ENCODE measurements at places on chromosomes 5 and 9.

GRCh38 chr9:70043689-70044489 lies at the start of gene MAMDC2:
TSS of gene MAMDC2 (plus strand) at chr9:70043848. CDS start at chr9:70044198, 350 bp downstream.
- DNase-seq = no peak

- DNase-seq = no peak
These were observed 23.2 kb downstream of the GLRX start for GRCh38 chr5:95799191-95799835.

GRCh38 chr5:170886210-170886894 lies 24.5 kb downstream of the RANBP17 start:
- no peak for DNase-seq

DNA sequence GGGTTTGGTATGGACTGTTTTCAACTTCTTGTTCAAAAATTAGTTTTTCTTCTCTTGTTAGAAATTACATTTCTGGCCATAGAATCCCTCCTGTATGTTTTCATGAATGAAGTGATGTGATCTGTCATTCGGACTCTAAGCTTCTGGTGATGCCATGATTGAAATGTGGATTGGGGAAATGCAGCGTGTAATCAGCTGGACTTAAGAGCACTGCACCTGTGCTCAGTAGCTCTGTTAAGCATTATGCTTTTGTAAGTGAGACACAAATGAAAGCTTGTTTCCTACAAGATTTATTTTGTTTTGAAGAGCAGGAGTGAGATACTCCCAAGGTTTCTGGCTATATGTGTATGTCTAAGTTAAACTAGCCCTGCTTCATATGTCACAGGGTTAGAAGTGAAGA lies 24.0 kb upstream of the FAM120AOS start:
- DNase-seq = no peak

- DNase-seq = no peak
These were observed 133.6 kb upstream of the CDH6 start for GRCh38 chr5:31059889-31060288.

DNA sequence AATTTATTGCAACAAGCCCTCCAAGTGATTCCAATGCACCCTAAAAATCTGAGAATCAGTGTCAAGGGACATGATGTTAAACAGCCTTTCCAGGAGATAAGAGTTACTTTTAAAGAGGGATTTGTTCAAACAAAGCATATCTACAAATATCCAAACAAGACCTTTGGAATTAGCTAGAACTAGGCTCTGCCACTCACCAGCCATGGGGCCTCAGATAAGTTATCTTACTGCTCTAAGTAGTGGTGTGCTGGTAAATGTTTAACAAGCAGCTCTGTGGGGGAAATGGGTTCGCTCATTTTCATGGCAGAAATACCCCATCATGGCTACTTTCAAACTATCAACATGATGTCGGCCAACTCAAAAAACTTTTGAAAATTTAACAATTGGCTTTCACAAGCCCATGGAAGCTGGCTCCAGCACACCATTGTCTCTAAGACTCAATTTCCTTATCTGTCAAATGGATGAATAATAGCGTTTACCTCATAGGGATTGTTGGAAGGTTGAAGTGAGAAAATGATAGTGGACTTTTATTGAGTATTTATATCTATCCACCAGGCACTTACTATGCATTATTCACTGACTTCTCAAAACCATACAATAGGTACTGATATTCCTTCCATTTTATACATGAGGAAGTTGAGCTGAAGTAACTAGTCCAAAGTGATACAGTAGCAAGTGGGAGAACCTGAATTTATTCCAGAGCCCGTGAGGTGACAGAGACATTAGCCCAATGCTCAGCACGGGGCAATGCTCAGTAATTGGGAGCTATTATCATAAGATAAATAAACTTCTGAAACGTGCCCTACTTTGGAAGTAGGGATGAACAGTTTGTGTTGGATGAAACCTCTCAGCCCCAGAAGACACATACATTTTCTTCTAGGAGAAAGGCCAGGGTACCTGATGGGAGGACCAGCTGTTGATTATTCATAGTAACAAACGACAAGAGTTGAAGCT lies 43.2 kb downstream of the SH3RF2 start:
- DNase-seq = no peak

DNA sequence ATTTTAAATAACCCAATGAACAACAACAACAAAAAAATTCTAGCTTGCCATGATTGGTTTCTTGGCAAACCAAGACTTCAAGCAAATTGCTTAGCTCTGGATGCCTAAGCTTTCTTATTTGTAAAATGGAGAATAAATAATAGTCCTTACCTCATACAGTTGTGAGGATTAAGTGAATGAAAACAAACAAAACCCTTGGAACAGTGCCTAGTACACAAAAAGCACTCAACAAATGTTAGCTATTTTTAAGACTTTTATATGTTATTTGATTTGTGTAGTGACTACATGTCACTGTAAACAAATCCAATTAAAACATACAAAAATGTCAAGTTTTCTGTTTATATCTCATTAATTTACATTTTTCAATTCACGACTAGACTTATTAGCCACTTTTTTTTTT lies 13.5 kb upstream of the HOMER1 start:
- no peak for DNase-seq

DNA sequence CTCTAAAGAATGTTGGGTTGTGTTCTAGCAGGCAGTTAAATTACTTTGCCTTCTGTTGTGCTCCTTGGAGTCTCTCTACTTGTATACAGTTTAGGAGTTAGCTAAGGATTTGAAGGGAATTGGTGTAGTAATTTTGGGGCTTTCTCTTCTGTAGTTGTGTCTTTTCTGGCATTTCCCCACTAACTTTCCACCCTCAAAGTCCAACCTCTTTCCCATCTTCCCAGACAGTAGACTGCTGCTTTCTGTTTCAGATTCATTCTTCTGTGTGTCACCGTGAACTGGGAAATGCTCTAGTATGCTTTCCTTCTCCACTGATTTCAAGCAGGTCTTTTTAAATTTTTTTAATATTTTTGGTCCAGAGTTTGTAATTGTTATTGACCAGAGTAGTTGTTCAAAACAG lies 4.5 kb upstream of the ANGPTL2 start:
- no peak for DNase-seq

- DNase-seq = peak; percentile 98
These were observed 190.3 kb downstream of the DCP2 start for GRCh38 chr5:113166852-113167366.

DNA sequence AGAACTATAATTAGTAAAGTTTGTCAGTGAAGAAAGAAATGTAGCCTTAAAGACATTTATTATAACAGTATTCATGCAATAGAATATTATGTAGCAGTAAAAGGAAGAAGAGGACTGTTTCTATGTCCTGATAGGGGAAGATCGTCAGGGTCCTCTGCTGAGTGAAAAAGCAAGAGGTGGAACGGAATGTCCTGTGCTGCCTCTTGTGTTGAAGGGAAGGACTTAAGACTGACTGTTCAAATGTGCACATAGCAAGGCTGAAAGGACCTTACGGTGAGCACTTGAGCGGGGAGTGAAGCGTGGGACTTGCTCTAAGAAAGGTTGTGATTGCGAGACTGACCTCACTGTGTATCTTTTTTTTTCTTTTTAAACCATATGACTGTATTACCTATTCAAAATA lies 63.2 kb downstream of the SNX24 start:
- DNase-seq = no peak

- no peak for DNase-seq
These were observed 77.1 kb upstream of the SUSD1 start for GRCh38 chr9:112252194-112252593.

DNA sequence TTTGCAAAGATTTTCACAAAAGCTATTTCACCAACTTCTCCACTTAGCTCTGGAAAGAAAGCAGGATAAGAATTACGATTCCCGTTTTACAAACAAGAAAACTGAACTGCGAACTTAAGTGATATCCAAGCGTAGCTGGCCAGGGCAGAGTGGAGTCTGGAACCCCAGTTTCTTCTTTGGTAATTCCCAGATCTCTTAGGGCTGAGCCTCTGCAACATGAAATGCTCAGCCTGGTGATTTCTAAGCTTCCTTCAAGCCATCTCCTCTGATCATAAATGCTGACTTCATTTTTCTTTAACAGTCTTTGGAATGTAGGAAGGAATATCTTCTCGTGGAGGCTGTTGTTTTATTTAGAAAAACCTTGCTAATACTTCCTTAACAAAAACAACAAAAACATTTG lies 620.0 kb downstream of the CCDC171 start:
- no peak for DNase-seq

DNA sequence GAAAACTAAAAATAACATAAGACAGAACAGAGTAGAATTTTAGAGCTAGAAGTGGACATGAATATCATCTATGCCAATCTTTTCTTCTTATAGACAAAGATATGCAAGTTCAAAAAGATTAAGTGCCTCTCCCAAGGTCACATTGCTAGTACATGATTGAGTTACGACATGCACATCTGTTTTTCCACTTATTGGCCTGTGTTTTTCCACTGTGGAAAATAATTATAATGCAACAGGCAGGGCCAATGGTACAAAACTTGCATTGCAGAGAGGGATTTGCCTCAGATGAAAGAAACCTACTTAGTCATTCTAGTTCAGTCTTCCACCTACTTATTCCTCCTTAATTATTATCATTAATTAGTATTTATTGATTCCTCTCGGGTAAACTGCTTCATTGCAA lies 407.8 kb upstream of the SGCD start:
- DNase-seq = no peak

DNA sequence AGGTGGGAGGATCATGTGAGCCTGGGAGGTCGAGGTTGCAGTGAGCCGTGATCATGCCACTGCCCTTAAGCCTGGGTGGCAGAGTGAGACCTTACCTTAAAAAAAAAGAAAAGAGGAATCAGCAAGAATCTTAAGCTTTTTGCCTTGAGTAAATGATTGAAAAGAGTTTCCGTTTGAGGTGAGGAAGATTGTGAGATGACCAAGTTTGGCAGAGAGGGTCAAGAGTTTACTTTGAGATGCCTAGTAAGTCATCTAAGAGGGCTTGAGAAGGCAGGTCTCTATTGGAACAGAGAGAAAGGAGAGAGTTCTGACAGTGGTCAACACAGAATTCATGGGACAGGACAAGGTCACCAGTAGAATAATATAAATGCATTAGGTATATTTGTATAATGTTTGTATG lies 572.1 kb downstream of the TLE4 start:
- DNase-seq = no peak

GRCh38 chr9:124078641-124079040 lies 67.1 kb downstream of the LHX2 start:
- no peak for DNase-seq

- DNase-seq = peak; percentile 45
These were observed 730.0 kb downstream of the MAT2B start for GRCh38 chr5:164235300-164235891.

DNA sequence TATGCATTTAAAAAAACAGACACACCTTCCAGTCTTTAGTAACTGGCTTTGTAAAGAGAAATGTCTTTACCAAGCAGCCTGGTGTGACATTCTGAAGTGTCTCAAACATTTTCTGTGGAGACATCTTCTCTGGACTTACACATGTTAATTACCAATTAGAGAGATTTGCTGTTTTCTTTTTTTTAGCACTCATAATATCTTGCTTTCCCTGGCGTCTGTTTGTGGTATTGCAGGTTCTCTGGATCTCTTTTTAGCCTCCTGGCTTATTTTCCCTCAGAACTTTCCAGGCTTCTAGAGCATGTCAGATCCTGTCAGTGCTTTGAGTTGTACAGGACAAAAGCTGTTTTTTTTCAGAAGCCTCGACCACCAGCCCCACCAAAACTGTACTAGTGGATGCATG lies 92.5 kb downstream of the MSX2 start:
- DNase-seq = no peak

DNA sequence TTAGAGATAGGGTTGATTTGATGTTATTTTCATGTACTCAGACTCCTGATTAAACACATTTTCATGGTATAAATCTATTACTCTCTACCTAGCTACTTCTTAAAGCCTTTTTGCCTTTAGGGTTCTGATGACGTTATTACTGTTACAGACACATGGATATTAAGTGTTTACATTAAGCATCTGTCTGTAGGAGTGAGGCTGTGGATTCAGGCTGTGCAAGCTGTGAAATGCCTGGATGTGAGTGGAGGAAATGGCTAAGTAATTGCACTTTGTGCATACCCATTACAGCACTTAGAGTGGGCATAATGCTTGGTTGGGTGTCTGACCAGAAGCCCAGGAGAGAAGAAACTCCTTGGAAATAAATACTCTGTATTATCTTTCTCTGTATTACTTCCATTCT lies 186.8 kb downstream of the SNX18 start:
- no peak for DNase-seq

GRCh38 chr9:83920469-83920926 lies 734 bp downstream of the KIF27 start:
- DNase-seq = peak; percentile 69

- no peak for DNase-seq
These were observed 42.5 kb upstream of the EXOC3 start for GRCh38 chr5:400282-401145.

DNA sequence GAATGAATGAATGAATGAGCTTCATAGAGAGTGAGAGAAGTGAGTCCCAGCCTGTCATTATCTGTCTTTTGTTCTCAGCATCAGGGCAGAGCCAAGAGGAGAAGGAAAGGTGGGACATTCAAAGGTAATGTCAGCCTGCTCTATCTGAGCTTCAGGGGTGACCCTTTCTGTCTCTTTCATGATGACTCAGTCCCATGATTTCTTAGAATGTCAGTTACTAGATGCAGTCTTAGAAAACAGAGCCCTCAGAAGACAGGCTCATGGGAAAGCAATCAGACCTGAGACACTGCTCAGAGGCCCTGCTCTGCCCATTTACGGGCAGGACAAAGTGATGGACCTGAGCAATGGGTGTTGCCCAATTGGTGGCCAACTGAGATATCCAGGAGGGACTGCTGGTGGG lies 1.1 kb downstream of the SPATA31D1 start:
- no peak for DNase-seq

DNA sequence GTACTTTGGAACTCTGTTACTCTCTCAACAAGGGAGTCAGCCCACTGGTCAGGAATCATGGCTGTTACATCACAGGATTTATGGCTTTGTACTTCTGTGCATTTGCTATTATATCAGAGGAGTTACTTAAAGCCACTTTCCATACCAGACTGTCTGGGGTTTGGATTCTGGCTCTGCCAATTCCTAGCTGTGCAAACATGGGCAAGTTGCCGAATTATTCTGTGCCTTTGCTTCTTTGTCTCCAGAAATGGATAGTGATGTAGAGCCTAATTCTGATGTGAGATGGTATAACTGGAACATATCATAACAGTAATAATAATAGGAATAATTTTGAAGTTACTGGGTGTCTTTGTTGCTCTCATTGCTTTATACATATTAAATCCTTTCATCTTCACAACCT lies 1047.3 kb upstream of the SEMA6A start:
- no peak for DNase-seq

GRCh38 chr5:167250996-167251395 lies 1040.4 kb upstream of the WWC1 start:
- no peak for DNase-seq

DNA sequence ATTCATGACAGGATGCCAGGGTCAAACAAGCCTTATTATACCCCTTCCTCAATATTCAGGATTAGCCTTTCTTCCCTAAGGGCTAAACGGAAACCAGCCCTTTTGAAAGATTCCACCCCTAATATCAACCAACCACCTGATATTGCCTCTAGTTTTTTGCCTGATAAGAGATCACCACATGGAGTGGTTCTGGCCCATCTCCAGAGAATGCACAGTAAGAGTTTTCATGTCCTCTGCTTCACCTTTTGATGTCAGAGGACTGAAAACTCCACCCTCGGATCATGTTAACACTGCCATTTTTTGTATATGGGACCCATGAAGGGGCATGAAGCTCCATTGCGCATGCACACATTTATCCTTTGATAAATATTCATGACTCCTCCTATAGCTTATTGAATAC lies 5.8 kb upstream of the LNPEP start:
- no peak for DNase-seq

GRCh38 chr5:11062397-11062796 lies 301.4 kb upstream of the DAP start:
- no peak for DNase-seq

All from foreskin keratinocyte (primary cell).